ENCODE measurements at places on chromosomes 12 and 14. TPM values are rescaled to one million over a fixed set of nuclear protein-coding genes. Genes with fewer than 3 reads are reported as not detected.

The EFS gene
- 2.9 TPM for polyA plus RNA-seq

The SYNE3 gene
- 6.3 TPM for polyA plus RNA-seq

The HVCN1 gene
- 4.2 TPM for polyA plus RNA-seq

GRCh38 chr12:131603106-131603938 lies 107.6 kb upstream of the SFSWAP start:
- no peak for DNase-seq

The RFX4 gene
- not detected for polyA plus RNA-seq

- peak; percentile 93 for DNase-seq
Measured at GRCh38 chr12:67647799-67648520, 585 bp upstream of the DYRK2 start.

The NRXN3 gene
- polyA plus RNA-seq, result 0.23 TPM

DNA sequence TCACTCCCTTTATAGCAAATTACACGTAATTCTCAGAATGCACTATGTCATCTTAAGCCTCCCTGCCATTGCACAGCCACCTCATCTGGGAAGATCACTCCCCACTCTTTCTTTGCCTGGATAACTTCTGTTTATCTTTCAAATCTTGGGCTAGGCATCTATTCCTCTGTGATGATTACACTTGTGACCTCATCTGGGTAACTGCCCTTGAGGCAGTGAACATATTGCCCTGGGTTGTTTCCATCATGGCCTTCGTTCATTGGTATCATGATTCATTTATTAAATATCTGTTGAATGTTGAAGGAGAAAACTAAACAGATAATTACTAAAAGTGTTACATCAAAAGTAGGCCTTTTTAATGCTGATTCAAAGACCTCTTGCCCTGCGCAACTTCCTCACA lies 26.2 kb upstream of the PDE3A start:
- DNase-seq, result no peak

The EEA1 gene
- 4.9 TPM for polyA plus RNA-seq

GRCh38 chr14:36856095-36856878 lies 194.6 kb downstream of the PAX9 start:
- no peak for DNase-seq

DNA sequence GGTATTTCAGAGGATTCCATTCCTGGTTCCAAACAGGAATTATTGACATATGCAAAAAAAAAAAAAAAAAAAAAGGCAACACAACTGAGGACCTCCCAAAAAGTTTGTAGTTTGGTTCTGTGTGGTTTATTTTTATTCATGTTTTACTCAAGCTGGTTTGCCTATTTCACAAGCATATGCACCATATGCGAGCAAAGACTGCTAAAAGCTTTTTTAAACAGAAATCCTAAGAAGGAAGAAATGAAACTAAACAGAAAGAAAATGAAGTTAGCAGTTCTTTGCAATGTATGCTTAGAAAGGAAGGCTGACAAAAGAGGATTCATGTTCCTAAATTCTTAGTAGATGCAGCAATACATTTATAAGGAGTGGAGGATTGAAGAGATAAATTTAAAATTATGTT lies 487.6 kb upstream of the FLRT2 start:
- no peak for DNase-seq

The ESRRB gene
- polyA plus RNA-seq, result not detected

The NDUFA12 gene
- polyA plus RNA-seq, result 149 TPM

GRCh38 chr12:70080566-70080965 lies 162.7 kb upstream of the CNOT2 start:
- DNase-seq, result no peak

The CD163 gene
- polyA plus RNA-seq, result 21.0 TPM

DNA sequence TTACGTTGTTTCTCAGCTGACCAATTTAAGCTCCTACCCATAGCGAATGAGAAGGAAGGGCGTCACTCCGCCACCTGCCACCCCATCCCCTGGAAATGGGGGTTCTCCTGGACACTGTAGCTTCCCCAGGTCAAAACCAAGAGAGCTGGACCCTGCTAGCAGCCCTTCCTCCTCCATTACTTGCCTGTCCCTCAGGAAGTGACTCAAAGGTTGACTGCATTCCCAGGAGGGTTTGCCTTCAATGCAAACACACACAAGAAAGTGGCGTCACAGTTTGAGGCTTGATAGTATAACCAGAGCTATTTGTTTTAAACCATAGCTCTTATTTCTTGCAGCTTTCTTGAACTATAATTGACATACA lies 79.1 kb downstream of the KCNK13 start:
- no peak for DNase-seq

- DNase-seq, result no peak
Measured at GRCh38 chr12:16168078-16168477, 109.4 kb downstream of the SLC15A5 start.

GRCh38 chr12:38399711-38400206 lies 83.2 kb downstream of the ALG10B start:
- DNase-seq, result no peak

- no peak for DNase-seq
Measured at GRCh38 chr12:124087266-124088051, 114.4 kb downstream of the ZNF664 start.

DNA sequence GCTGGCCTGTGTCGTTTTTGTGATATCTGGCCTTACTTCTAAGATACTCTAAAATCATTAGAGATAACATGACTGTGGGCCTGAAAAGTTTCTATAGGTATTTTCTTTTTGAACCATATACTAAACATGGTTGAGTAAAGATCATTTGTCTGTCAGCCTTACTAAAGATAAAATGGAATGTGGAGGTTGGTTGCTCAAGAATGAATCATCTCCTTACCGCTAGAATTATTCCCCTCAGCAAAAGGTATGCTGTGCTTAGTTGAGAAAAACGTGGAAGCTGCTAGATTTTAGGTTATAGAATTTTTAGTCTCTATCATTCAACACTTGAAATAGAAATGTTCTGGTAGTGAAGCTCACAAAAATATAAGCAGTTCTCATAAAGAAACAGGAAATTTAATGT lies 407.3 kb downstream of the AEBP2 start:
- no peak for DNase-seq

The SCN8A gene
- polyA plus RNA-seq, result 2.1 TPM

DNA sequence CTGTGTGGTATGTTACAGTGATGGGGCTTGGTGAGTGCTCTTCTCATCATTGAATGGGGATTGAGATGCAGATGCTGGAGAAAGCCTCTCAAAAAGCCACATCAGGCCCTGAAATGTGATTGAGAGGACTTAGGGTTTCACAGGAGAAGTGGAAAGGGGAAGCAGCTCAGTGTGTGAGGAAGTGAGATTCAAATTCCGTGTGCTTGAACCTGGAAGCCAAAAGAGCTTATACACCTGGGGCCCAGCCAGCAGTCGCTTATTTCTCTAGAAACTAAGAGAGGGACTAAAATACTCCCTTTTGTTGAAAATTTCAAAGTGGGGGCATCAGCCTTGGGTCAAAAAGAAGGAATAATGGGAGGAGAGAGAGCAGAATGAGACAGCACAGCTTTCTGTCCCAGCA lies 39.1 kb upstream of the GZMB start:
- DNase-seq, result no peak

The NDRG2 gene
- 141 TPM for polyA plus RNA-seq

The LIN7A gene
- polyA plus RNA-seq, result 1.6 TPM

- DNase-seq, result no peak
Measured at GRCh38 chr14:89365061-89365801, 51.8 kb downstream of the FOXN3 start.

GRCh38 chr14:98130691-98131090 lies 1141.3 kb downstream of the BCL11B start:
- DNase-seq, result no peak

- no peak for DNase-seq
Measured at GRCh38 chr12:2003676-2004112, 563 bp downstream of the DCP1B start.

The PIK3C2G gene
- not detected for polyA plus RNA-seq

GRCh38 chr12:114316076-114316475 lies 89.9 kb downstream of the TBX5 start:
- no peak for DNase-seq

The GNB3 gene
- polyA plus RNA-seq, result 1.2 TPM

The ERGIC2 gene
- 30.1 TPM for polyA plus RNA-seq

DNA sequence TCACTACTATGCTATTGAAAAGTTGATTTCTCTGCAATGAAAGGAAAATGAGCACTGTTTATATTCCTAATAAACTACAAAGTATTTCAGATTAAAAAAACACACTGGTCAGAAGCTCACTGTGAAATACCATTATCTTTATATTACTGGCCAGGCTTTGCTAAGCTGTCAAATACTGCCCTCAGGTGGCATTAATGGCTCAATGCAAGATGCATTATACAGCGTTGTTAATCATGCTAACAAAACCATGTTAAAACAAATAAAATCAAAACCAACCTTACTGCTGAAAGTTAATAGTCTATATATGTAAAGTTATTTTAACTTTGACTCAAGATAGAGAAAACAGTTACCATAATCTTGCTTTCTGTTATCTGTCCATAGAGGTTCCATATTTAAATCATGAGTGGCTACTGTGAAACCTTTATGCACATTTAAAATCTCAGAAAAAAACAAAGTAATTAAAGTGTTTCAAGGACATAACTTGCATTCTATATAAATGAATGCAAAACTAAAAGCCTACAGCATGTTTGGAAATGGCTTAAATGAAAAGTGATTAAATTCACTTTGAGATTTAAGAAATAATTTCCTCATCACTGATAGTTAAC lies 121.7 kb downstream of the RALGAPA1 start:
- no peak for DNase-seq

DNA sequence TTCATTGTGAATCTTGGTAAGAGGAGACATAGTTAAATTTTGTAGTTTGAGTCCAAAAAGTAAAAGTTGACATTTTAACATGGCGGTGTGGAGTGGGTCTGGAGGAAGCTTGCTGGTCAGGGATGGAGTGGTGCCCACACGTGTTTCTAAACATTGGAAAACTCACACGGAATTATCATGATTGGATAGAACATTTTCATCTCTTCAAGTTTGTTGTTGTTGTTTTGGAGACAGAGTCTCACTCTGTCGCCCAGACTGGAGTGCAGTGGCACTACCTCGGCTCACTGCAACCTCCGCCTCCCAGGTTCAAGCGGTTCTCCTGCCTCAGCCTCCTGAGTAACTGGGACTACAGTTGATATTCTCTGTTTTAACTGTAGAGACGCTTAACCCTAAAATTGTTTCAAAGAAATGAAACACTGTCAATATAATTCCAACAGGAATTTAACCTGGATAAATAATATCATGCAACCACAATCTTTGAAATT lies 502 bp upstream of the MBIP start:
- no peak for DNase-seq

DNA sequence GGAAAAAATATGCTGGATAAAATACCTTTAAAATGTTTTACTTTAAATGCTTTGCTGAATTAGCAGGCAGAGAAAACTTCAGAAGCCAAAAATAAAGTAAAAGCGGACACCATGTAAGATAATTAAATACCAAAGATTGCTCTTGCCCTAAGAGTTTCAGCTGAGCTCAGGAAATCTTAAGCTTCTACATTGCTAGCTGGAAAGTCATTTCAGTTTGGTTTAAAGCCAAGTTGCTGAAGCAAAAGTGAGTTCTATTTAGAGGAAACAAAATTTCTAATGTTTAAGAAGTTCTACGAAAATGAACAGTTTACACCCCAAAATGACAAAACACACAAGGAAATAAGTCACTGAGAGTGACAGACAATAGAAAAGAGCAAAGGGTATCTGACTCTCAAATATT lies 310.0 kb downstream of the ADAMTS20 start:
- DNase-seq, result no peak

The HRK gene
- under 0.01 TPM for polyA plus RNA-seq
